ENCODE measurements at places on chromosomes 7 and 10. TPM values are rescaled to one million over a fixed set of nuclear protein-coding genes. Genes with fewer than 3 reads are reported as not detected.
A peak's percentile ranks its signal among the peaks of the same experiment; 100 is the strongest.

DNA sequence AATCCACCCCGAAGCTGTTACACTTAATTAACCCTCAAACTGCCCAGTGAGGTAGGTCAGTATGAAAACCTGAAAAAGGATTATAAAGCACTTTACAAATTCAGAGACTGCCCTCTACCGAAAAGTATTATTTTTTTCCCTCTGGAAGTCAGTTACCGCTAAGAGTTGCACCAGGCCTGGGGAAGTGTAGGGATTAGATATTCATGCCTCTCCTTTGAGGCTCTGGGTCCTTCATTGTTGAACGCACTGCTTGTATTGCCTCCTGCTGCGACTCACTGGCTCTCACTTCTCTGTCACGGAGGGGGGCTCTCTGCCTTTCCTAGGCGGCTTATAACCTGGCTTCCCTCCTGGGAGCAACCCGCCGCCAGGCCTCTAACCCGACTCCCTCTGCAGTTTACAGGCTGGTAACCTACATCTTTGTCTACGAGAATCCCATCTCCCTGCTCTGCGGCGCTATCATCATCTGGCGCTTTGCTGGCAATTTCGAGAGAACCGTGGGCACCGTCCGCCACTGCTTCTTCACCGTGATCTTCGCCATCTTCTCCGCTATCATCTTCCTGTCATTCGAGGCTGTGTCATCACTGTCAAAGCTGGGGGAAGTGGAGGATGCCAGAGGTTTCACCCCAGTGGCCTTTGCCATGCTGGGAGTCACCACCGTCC, 2.7 kb downstream of the RHBDD2 start:
- no peaks in the 10 kb centered on the region for H3K27me3 ChIP-seq
- peak; percentile 88 for DNase-seq
- peaks cover 60% of the 10 kb centered on the region for H3K36me3 ChIP-seq
- no peak overlapping the region for H3K4me3 ChIP-seq

DNA sequence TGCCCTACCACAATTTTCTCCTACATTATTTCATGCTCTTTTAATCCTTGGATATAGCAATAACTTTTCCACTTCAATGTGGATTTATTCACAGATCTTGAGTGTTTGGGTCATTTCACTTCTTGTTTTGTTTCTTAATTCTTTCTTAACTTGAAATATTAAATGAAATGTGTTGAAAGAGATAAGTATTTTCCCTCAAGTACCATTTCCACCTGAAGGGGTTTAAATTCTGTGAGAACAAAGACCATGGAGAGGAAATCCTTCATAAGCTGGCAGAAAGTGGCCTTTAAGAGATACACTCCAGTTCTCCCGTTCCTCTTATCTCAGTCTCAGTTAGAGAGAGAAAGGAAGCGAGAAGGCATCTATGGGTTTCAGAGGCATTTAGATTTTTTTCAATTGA, 14.1 kb upstream of the DLD start:
- H3K4me1 ChIP-seq = no peaks in the 10 kb centered on the region
- no peak for DNase-seq

DNA sequence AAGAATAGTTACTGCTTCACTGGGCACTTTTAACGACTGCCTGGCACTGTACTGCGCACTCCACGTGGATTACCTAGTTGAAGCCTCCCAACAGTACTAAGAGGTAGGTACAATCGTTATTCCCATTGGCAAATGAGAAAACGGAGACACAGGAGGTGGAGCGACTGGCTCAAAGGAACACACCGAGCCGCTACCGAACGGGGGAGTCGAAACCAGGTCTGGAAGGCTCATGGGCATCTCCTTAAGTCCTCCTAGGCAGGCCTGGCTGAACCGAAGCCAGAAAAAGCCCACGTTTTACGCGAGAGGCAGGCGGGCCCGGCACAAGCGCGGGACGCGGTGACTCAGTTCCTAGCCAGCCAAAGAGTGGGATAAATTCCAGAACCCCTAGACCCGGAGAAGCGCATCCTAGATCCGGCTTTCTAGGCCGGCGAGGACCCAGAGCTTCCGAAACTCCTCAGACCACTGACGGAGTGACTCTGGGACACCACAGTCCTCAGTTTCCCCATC, 472 bp downstream of the PDAP1 start:
- H3K4me1 ChIP-seq = peaks cover 8% of the 10 kb centered on the region
- peak; percentile 64 for DNase-seq
- peaks cover 43% of the 10 kb centered on the region for H3K36me3 ChIP-seq
- peak overlapping the region; percentile 96 for H3K4me3 ChIP-seq
- H3K27me3 ChIP-seq = no peaks in the 10 kb centered on the region

GRCh38 chr10:80567292-80567691, 29.6 kb downstream of the SH2D4B start:
- H3K27me3 ChIP-seq = no peaks in the 10 kb centered on the region
- no peaks in the 10 kb centered on the region for H3K36me3 ChIP-seq
- H3K27ac ChIP-seq = no peak overlapping the region
- H3K4me1 ChIP-seq = no peaks in the 10 kb centered on the region
- H3K4me3 ChIP-seq = no peak overlapping the region

GRCh38 chr10:22643775-22644174, 70.6 kb downstream of the PIP4K2A start:
- H3K36me3 ChIP-seq = no peaks in the 10 kb centered on the region
- H3K27me3 ChIP-seq = no peaks in the 10 kb centered on the region
- H3K27ac ChIP-seq = no peak overlapping the region
- H3K4me3 ChIP-seq = no peak overlapping the region
- DNase-seq = no peak
- H3K4me1 ChIP-seq = peaks cover 6% of the 10 kb centered on the region

GRCh38 chr7:115662120-115662519, 368.4 kb downstream of the TFEC start:
- DNase-seq = no peak
- no peak overlapping the region for H3K4me3 ChIP-seq
- no peak overlapping the region for H3K27ac ChIP-seq
- H3K27me3 ChIP-seq = no peaks in the 10 kb centered on the region
- H3K36me3 ChIP-seq = no peaks in the 10 kb centered on the region
- no peaks in the 10 kb centered on the region for H3K4me1 ChIP-seq

DNA sequence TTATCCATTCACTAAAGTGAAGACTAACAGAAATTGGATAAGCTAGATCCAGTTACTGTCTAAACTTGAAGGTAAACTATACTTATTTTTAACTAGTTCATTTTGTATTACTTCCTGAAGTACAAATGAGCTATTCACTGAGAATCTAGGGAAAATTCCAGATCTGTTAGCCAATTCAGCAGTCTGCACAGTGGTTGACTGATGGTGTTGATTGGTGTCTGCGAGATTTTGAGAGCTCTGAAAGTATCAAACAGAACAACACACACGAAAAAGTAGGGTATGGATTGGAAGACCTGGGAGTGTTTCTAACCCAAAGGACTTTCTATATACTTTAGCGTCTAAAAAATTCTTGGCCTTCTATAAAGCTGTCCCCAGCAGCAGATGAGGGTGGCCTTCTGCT, 33.6 kb upstream of the AGR2 start:
- H3K4me1 ChIP-seq = peaks cover 7% of the 10 kb centered on the region
- H3K36me3 ChIP-seq = no peaks in the 10 kb centered on the region
- no peak for DNase-seq
- no peaks in the 10 kb centered on the region for H3K27me3 ChIP-seq
- no peak overlapping the region for H3K4me3 ChIP-seq
- no peak overlapping the region for H3K27ac ChIP-seq

- no peak for DNase-seq
- peaks cover 11% of the 10 kb centered on the region for H3K36me3 ChIP-seq
- peaks cover 12% of the 10 kb centered on the region for H3K4me1 ChIP-seq
- no peaks in the 10 kb centered on the region for H3K27me3 ChIP-seq
- no peak overlapping the region for H3K4me3 ChIP-seq
These were observed 140.1 kb downstream of the HIBADH start for GRCh38 chr7:27522566-27522965.

The FOXI2 gene
- total RNA-seq = 17.0 TPM

The PRKG1 gene
- 2.7 TPM for total RNA-seq

The CTAGE4 gene
- 8.7 TPM for total RNA-seq

The ZDHHC4 gene
- 79.1 TPM for total RNA-seq

Data from endodermal cell (in vitro differentiated cells).